ENCODE measurements at places on chromosomes 3 and 15.

- peak; percentile 12 for DNase-seq
Measured at GRCh38 chr15:97522347-97522746, 438.2 kb upstream of the ARRDC4 start.

DNA sequence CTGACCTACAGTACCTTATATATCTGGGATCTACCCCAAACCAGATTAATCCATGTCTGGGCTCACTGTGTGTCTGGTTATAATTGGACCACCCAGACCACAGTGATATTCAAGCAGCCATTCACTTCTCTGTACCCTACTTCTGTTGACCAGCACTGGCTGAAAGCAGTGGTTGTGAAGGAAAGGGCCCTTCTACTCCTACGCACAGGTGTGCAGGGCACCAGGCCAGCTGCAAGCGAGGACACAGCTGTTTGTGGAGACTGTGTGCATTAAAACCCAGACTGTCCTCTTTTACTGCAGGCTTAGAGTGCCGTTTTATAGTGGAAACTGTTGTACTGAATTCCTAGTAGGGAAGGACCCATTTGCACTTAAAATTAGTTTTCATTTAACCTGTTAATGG, 29.5 kb downstream of the CTDSPL start:
- DNase-seq, result no peak

- DNase-seq, result no peak
Measured at GRCh38 chr3:159726231-159726964, 262.2 kb upstream of the IL12A start.

GRCh38 chr15:46077220-46077619, 442.4 kb downstream of the SQOR start:
- no peak for DNase-seq

DNA sequence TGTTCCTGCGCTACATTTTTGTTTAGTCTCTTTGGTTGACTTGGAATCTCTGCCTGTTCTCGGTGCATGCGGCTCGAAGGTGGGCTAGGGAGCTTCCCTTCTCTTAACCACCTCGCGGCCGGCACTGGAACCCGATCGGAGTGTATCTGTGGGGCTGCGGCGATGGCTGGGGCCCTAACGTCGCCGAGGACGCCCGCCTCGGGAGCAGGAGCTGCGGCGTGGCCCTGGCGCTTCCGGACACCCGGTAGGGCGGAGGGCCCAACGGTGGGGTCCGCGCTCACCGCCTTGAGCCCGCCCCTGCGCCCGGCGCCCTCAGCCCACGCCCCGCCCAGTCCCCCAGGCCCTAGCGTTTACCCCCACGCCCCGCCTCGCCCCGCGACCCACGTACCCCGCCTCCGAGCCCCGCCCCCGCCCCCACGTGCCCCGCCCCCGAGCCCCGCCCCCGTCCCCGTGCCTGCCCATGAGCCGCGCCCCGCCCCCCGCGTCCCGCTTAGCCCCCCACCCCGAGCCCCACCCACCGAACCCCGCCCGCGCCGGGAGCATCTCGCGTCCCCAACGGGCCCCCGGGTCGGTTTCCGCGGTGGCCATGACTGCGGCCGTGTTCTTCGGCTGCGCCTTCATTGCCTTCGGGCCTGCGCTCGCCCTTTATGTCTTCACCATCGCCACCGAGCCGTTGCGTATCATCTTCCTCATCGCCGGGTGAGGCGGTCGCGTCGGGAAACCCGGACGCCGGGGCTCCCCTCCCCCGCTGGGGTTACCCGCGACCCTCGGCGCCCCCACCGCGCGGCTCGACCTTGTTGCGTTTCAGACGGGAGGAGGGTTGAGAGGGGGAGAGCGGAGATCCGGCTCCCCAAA, at the start of gene APH1B:
Gene APH1B (plus strand): TSS at position 568 of the 855 bp plus-strand sequence. CDS start 19 bp downstream, at position 587.
- peak; percentile 89 for DNase-seq

- no peak for DNase-seq
Measured at GRCh38 chr3:101216710-101217465, 103.5 kb downstream of the IMPG2 start.

DNA sequence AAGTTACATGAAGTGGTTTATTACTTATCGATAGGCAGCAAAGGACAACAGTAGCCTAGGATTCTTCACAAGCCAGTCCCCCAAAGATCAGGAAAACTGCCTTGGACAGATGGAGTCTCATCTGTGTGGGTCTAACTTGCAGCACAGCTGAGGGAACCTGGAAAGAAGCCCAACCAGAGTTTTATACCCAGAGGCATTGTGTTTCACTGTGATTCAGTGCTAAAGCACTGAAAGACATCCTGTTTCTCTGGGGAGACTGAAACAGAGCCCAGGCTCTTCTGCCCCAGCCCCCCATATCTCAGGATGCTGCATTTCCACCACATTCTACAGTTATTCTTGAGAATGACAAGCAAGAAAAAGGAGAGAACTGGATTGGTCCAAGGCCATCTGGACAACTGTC, 48.2 kb upstream of the PYDC2 start:
- no peak for DNase-seq

GRCh38 chr3:194040516-194041273, 95.3 kb upstream of the HES1 start:
- DNase-seq, result no peak

DNA sequence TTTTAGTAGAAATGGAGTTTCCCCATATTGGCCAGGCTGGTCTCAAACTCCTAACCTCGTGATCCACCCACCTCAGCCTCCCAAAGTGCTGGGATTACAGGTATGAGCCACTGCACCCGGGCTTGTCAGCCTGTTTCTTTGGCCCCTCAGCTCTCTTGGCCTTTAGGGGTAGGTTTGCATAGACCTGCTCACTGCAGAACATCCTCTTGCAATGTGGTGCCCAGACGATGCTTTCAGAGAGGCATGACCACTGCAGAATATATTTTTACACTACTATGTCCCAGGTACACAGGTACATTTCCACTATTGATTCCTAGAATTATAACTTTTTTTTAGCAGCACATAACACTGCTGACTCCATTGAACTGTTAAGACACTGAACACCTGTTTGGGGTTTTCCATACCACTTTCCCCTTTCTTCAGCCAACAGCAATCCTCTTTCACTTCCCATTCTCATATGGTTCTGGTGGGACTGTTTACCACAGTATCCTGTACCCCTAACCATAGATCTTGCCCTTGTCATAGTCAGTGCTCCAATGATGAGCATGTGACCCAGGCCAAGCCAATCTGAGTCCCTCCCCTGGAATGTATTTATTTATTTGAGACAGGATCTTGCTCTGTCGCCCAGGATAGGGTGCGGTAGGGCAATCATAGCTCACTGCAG, 21.1 kb downstream of the CCDC32 start:
- no peak for DNase-seq

GRCh38 chr3:142117056-142117851, 32.1 kb downstream of the TFDP2 start:
- no peak for DNase-seq

DNA sequence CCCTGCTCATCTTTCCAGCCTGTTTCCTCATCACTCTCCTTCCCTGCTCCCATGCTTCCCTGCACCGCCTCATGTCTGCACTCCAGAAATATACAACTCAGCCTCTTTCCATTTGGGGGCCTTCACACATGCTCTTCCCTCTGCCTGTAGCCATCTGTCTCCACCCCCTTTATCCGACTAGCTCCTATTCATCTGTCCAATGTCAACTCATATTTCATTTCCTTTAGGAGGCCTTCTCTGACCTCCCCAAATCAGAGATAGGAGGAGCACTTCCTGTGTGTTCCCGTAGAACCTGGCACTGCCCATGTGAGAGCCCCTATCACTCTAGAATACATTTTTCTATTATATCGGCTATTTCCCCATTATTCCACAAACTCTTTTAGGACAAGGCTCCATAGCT, 10.6 kb downstream of the ATP8B4 start:
- DNase-seq, result no peak

DNA sequence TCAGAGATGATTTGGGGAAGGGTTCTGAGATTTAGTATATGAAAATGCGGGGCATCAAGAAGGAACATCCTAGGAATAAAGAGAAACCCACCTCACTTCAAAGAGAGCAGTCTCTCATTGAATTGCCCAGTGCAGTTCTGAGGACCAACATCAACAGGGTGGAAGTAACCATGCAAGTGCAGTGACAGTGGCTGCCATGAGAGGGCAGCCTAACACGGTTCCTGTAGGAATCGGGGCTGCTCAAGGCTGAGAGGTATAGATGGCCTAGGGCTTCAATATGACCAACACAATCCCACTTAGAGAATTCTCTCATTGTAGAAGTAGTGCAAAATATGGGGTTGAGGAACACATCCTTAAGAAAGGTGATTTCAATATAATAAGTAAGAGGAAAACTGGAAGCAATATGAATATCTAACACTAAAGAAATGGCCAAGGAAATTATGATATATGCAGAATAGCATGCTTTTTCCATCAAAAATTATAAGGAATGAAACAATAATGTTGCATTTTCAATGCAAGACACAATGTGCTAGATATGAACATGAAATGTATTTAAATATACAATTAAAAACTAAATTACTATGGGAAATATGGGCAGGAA, 51.1 kb upstream of the ARRDC4 start:
- DNase-seq, result no peak

- no peak for DNase-seq
Measured at GRCh38 chr15:95659656-95660055, 670.8 kb upstream of the NR2F2 start.

GRCh38 chr3:21484828-21485144, 266.2 kb downstream of the ZNF385D start:
- DNase-seq, result no peak

DNA sequence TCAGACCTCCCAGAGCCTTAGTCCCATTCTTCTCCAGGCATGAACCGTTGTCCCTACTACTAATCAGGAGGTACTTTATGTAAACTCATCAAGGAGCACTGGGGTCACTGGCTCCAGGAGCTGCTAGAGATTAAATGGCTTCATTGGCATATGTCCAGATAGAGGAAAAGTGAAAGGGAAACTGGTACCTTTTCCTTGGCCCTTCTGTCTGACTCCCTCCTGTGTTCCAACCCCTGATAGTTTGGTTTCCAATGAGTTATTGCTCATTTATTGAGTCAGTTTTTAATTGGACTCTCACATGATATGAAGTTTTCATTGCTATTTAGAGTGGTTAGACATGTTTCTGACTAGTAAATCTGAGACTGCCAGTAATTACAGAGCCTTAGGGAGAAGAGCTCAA, 130.5 kb upstream of the BFSP2 start:
- DNase-seq, result no peak

DNA sequence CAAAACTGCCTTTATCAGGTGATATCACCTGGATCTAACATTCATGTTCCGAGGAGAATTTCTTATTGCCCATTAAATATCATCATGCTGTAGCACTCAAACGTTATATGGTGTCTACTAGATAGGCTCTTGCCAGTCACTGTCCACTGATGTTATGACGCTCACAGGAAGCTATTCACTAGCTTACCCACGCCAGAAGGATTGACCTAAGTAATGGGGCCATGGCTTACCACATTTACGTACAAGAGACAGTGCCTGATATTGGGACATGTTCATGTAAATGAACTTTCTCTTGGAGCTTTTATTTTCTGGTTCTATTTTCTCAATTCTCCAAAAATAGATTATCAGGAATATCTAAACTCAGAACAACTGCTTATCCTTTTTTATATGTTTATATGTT, 91.7 kb upstream of the NAALADL2 start:
- no peak for DNase-seq

DNA sequence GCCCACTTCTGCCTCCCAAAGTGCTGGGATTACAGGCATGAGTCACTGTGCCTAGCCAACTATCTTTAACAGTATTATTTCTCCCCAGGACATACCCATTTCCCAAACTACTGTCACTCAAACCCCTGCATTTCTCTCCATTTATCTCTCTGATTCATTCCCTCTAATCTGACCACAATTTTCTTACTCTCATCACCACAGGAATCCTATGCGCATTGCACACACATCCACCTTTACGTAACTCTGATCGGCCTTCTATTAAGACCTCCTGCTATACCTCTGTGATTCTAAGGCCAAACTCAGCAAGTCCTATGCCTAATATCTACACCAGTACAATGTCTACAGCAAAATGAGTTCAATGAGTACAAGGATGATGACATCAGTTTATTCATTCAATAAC, 235.0 kb downstream of the ULK4 start:
- no peak for DNase-seq

GRCh38 chr3:160697637-160698380, 20.8 kb downstream of the ARL14 start:
- DNase-seq, result no peak

DNA sequence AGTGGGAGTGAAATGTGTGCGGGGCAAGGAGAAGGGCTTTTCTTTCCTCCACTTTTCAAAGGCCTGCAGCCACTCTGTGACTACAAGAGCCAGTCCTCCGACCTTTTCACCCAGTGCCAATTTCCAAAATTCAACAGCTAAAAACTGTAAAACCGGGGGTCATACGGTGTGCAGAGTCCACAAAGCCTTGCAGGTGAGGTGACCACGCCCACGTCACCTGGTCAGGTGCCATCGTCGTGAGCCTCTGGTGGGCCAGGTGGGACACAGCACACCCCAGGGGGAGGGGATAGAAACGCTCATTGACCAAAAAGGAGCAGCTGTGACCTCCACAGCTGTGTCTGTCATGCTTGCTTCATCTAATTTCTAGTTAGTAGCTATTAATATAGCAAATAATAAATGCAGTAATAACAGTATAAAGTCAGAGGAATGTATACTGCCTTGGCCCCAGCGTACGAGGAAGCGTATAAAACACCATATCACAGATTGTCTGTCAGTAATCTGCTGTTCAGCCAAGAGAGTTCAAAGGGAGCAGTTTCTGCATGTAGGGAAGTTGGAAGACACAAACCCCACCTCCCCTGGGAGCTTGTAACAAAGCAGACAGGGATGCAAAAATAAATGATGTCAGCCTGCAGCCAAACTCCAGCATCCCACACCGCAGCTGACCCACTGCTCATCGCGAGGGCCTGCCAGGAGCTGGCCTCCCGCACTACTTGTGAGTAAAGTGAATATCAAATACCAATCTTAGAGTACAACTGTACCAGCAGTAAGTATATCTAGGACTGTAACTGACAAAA, 86.7 kb downstream of the VGLL4 start:
- peak; percentile 51 for DNase-seq

- DNase-seq, result peak; percentile 38
Measured at GRCh38 chr3:194957743-194958240, 272.1 kb downstream of the FAM43A start.

DNA sequence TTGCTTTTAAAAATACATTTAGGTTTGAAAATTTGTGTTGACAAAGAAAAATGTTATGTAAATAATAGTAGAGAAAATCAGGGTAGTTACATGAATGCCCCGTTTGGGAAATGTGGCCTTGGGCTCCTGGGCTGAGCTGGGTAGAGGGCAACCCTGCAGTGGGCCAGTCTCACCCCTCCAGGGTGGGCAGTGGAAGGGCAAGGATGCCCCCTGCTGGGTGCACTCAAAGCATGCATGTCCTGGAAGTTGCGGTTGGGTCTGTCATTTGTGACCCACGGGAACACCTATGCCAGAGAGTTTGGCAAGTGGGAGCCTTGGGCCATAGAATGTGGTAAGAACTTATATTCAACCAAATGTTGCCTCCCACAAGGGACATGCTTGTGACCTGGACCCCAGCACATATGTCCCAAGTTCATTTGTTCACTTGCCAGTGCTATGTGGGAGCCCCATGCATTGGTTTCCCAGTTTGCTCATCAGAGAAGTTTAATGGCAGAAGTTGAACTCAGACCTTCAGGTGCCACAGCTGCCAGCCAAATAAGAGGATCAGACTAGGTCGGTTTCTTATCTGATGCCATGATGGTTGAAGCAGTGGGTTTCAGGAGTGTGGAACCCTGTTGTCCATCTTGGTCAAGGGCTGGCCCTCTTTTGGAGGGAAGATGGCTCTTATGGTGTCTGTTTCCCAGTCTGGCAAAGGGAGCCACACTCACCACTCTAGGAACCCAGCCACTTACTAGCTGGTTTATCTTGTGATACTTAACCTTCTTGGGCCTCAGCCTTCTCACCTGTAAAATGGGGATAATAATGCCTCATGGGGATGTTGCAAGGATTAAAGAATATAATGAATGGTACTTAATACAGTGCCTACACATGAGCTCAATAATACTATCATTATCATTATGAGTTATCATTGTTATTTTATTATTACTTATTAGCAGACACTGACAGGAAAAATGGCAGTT, 2.5 kb upstream of the PLCB2 start:
- DNase-seq, result peak; percentile 74

All from upper lobe of left lung (tissue), 6 donors.